T-cell (primary cell): ENCODE measurements at places on chromosomes 4 and X. TPM values are rescaled to one million over a fixed set of nuclear protein-coding genes. Genes with fewer than 3 reads are reported as not detected.

Gene TLR6
- 6.0 TPM for total RNA-seq

Gene MAGEB10
- not detected for total RNA-seq

Gene CDS1
- total RNA-seq = 0.89 TPM

Gene DRD5
- not detected for total RNA-seq

Gene PARM1
- 0.13 TPM for total RNA-seq

Gene AWAT1
- not detected for total RNA-seq

Gene FAM47A
- not detected for total RNA-seq

Gene UCP1
- not detected for total RNA-seq

Gene ZCCHC4
- 10.6 TPM for total RNA-seq

Gene CRMP1
- 0.16 TPM for total RNA-seq

Gene FHIP1A
- total RNA-seq = 1.2 TPM

Gene FAM47E
- total RNA-seq = not detected

Gene SASH3
- total RNA-seq = 163 TPM

Gene ZFP92
- total RNA-seq = 1.2 TPM

Gene CCDC120
- total RNA-seq = 12.3 TPM

Gene TRPC3
- total RNA-seq = 0.18 TPM

Gene IL13RA1
- 0.63 TPM for total RNA-seq
